ENCODE measurements at places on chromosomes 12 and 14.
A peak's percentile ranks its signal among the peaks of the same experiment; 100 is the strongest.

- DNase-seq = no peak
These were observed 18.8 kb downstream of the TNFAIP2 start for GRCh38 chr14:103142026-103142425.

DNA sequence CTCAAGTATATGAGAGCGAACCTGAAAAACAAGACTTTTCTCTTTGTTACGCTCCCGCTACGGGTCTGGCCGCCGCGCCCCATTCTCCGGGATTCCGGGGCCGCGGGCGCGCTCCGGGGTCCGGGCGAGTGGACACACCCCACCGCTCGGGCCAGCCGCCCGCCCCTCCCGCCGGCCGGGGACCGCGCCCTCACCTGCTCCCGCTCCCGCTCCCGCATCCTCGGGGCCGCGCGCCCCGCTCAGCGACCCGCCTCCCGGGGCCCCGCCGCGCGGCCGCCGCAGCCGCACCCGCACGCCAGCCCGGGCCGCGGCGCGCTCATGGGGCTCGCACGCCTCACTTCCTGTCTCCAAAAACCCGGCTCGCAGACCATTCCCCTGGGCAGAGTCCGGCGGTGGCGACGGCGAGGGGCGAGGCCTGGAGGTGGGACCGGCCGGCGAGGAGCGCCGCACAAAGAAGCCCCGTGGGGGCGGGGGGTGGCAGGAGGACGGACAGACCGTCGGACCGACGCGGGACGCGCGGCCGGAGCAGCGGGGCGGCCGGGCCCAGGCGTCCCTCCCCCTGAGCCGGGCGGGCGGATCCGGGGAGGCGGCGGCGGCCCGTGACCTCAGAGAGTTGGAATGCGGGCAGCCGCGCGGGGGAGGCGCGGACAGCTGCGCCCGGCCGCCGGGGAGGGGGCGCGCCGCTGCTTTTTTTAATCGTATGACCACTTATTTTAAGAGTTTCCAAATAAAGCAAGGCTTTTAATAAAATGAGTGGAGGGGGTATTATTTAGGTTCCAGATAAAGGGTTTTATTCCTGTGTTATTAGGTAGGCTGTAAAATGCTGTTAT, at the start of gene PTPN21:
Gene PTPN21, minus strand, starts transcription at position 551 of the 830 bp plus-strand sequence. CDS start 4,590 bp downstream, outside the sequence.
- no peak for DNase-seq

GRCh38 chr14:98623788-98624415, 648.1 kb downstream of the BCL11B start:
- no peak for DNase-seq

DNA sequence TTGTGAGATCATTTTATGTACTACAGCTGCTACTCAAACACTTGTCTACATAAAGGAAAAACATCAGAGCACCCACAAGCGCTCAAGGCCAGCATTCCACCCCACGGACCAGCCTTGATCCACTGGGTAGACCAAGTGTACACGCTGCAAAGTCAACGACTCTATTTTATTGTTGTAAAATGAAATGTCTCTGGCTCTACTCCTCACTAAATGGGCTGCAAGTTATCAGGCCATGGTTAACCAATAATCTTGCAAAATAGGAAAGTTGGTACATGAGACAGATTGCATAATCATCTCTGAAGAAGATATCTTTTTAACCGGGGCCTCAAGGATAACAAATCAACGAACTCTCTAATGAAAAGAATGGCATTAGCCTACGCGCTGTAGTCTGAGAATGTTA, 69.9 kb upstream of the FOXN3 start:
- DNase-seq = no peak

DNA sequence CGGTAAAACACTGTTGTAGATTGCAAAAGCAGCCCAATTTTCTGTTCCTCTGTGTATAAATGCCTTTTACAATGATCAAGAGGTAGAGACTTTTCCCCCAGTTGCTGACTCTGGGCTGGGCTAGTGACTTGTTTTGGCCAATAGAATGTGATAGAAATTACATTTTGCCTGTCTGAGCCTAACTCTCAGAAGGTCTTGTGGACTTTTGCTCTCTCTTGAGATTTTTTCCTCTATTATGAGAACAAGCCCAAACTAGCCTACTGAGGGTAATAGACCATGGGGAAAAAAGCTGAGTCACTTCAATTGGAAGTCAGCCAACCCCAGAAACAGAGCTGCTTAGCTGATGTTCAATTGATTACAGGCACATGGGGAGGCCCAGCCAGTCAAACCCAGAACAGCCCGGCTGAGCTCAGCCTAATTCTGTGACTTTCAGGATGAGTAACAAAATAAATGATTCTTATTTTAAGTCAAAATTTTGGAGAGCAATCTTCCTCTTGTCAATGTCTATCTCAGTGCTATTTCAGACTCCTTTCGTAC, 61.4 kb downstream of the MYF5 start:
- DNase-seq = peak; percentile 40

GRCh38 chr12:80749456-80749855, 32.7 kb downstream of the MYF5 start:
- no peak for DNase-seq

GRCh38 chr12:56338308-56339157, at the start of gene IL23A:
TSS of gene IL23A (plus strand) at chr12:56338884. CDS start at chr12:56339045, 161 bp downstream.
- no peak for DNase-seq

- DNase-seq = no peak
These were observed 8.5 kb upstream of the FZD10 start for GRCh38 chr12:130153803-130154202.

DNA sequence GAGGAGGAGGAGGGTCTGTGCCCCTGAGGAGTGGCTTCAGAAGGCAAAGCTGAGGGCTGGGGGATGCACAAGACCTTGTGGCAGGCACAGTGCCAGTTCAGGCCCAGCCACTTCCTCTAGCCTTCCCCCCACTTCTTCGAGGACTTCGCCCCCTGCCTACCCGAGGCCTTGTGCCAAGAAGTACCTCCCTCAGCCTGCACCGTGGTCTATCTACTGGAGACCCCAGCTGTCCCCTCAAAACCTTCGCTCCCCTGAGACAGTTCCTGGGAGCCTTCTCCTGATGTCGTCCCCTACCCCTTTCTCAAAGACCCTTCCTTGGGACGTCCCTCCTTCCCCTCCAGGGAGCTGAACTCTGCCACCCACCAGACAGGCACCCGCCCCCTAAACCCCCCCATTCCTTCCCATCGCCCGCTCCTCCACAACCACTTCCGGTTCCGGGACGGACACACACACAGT, 604 bp downstream of the ZNF384 start:
- DNase-seq = peak; percentile 93

DNA sequence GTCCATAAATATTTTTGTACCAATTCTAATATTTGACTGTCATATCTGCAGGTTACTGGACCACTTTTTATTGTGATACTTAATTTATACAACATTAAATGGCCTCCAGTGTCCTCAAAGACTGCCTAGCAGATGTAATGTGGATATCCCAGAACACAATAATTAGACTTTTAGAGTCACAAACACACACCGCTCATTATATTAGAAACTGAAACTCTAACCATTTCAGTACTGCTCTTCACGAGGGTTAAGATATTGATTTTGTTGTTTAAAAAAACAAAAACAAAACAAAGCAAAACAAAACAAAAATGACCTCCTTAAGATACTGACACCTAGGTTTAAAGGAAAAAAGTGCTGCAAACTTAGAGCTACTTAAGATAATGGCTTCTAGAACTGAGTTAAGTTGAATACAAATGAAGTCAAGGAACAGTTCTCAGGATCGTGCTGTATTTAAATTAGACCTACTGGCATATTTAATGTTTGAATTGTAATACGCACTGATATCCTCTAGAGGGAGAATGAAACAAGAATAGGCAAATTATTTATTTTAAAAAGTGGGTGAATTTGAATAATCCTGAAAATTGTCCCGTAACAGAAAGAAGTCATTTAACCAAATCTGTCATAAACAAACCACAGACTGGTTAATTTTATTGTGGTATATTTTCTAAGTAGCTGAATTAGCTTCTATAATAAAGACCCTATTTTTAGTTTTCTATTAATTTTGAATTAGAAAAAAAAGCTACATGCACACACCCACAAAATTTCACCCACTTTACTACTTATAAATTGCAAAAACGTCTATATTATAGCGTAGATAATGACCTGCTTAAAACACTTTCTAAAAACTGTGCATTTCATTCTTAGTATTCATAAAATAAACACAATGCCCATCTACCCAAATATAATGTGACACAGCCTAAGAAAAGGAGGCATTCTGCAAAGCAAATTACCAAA, 395.2 kb upstream of the DCN start:
- peak; percentile 18 for DNase-seq

DNA sequence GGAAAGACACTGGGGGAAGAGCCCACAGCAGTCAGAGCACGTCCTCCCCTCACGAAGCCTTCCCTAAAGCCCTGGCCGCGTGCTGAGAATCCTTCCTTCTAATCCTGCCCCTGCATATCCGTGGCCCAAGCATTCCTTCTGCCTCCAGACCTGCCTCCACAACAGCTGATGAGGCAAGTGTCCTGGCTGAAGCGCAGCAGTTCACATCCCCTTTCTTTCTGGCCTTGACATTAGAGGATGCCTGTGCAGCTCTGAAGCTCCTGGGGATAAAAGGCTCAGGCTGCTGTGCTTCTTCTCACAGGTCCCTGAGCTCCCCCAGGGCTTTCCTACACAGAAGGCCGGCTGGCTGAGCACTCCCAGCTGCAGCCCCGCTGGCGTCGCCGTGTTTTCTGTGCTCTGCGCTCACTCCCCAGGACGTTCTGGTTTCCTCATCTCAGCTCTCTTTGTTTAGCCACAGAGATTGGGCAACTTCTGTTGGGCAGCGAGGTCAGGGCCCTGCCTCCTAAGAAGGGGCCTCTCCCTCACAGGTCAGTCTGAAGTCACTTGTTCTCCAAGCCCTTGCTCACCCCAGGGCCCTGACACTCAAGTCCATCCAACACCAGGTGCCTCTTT, 45.8 kb downstream of the NINJ2 start:
- no peak for DNase-seq

DNA sequence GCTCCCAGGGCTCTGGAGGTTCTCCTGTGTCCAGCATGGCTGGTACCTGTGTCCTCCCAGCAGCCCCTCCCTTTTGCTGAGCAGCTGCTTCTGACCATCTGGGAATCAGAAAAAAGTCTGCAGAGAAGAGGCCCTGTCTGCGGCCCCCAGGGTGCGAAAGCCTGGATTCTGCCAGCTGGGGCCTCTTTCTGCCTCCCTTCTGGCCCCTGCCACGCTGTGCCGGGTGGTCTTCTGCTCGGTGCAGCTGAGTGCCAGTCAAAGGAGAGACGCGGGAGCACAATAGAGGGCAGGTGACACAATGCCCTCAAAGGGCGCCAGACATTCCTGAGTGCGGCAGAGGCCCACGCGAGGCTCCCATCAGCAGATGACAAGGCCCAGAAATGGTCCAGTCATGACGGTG, 12.6 kb downstream of the BTBD6 start:
- DNase-seq = no peak

- no peak for DNase-seq
These were observed 200.2 kb downstream of the ITPR2 start for GRCh38 chr12:26632756-26633155.

All from KG1 (cell line).